MV-4-11 (cell line): ENCODE measurements at places on chromosomes 1 and 21.

- DNase-seq: no peak
Observed at GRCh38 chr21:30613836-30614235, at the start of gene KRTAP6-1. Gene KRTAP6-1, minus strand, starts transcription at chr21:30613930. Its CDS starts 26 bp downstream, at chr21:30613904.

DNA sequence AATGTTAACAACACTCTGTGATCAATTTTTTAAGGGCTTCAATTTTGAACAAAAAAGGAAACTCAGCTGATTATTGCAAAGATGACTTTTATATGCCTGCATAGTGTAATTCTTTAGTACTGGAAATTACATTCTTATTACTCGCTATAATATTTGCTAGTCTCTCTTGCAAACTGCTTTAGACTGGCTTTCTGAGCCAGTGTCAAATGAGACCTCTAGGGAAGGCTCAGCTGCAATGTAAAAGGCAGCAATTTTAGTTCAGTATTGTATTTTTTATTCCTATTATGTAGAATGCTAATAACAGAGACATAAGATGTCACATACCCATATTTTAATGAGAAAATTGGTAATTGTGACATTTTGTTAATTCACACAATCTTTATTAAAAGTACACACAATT is 338.1 kb upstream of the LYPLAL1 start:
- no peak for DNase-seq

- no peak for DNase-seq
Observed at GRCh38 chr1:75092141-75092540, 42.0 kb upstream of the LHX8 start.

DNA sequence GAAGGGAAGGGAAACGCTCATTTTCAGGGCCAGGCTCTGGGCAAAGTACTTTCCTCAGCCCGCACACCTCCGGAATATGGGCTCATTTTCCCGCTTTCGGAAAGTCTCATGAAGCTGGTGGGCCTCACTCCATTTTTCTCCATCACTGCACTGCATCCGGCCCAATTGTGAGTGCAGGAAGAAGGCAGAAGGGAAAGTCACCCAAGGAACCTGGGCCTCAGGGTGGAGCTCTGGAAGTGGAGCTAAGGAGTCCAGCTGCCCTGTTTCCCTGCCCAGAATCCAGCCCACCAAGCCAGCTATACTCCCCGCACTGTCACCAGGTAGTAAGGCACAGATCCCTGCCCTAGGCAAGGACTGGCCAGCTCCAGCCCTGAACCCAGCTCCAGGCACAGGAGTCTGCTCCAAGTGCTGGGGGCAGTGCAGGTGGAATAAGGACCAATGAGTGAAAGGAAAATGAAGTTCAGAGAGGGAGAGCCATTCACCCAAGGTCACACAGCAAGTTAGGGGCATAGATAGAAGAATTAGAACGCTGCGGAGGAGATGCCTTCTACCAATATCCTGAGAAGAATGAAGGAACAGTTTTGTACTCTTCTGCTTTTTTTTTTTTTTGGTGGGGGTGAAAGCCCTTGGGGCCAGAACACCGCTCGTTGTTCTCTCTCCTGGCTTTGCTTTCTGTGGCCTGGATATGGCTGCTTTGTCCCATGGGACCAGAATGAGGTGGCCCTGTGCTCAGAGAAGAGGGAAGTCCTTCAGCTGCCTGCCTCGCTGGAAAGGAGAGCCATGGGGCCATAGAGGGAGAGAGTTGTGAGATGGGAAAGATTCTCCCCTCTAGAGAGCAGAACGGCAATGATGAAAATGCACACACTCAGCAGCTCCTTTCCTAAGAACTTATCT is 10.0 kb downstream of the LRP8 start:
- no peak for DNase-seq

GRCh38 chr1:100506217-100506616 is 31.7 kb upstream of the GPR88 start:
- no peak for DNase-seq

DNA sequence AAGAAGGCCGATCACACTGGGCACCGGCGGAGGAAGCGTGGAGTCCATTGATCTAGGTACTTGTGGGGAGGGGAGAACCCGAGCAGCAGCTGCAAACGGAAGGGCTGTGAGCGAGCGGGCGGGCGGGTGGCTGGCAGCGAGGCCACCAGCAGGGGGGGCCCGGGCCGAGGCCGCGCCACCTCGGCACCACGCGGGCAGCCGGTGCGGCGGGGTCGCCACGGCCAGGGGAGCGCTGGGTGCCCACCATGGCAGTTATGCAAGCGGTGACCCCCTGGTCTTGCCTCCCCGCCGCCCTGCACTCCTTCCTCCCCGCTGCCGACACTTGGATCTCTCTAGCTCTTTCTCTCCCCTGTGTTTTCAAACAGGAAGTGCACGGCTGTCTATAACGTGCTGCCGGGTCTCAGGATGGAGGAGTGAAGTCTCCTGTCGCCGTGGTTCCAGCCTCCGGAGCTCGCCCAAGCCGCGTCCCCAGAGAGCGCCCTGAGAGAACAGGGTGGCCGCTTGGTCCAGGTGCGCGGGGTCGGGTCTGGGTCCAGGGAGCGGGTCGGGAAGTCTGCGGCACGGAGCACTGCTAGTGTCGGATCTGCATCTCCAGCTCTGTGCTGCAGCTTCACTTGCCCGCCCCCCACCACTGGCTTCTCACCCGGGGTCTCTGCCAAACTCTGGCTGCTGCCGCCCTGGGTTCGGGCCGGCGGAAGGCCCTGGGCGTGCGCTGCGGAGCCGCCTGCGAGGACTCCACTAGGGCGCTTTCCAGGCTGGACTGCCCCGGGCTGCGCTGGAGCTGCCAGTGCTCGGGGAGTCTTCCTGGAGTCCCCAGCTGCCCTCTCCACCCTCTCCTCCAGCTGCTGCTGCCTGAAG is 22.7 kb downstream of the LRRC8D start:
- peak; percentile 54 for DNase-seq

DNA sequence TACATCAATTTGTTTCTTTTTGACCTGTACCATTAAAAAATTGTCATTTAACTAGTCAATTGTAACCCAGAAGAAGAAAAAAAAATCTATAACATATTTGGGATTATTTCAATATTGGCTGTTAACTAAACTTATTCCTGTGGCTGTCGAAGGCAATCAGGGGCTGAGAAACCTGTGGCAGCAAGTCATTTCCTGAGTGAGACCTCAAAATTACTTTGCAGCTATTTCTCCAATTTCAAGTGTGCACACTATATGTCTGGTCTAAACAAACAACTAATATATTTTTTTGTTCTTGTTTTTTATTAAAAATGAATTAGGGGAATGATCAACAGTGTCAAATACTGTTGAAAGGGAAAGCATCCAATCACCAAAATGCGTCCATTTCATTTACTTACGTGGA is 1357.6 kb upstream of the B3GALT2 start:
- DNase-seq: no peak

DNA sequence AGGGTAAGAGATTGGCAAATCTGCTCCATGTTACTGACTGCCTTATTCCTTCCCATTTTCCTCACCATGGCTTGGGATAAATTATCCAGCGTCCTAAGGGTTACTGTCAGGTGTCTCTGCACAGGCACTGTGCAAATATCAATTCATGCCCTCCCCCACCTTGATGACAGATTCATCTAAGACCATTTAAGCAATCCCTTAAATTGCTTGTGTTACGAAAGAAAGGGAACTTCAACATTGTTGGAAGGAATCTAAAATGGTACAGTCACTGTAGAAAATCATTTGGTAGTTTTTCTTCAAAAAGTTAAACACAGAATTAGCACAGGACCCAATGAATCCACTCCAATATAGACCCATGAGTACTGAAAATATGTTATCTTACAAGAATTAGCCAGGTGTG is 17.6 kb upstream of the MTARC2 start:
- peak; percentile 3 for DNase-seq

DNA sequence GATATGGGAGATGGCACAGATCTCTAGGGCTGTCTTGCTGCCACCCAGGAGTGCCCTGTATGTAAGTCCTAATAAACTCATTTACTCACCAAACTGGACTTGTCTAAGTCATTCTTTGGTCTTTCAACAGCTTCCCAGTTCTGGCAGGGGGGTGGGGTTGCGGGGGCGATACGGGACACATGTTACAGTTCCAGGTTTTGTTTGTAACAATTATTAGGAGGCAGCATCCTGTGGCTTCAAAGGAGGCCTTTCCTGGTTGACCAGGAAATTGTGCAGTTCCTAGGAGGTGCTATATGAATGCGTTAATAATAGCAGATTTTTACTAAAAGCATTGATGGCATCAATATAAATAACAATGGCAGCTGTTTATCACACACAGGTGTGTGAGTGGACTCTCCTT is 42.7 kb upstream of the TRIM45 start:
- DNase-seq: no peak

GRCh38 chr1:212968368-212968863 is 18.1 kb downstream of the VASH2 start:
- no peak for DNase-seq

DNA sequence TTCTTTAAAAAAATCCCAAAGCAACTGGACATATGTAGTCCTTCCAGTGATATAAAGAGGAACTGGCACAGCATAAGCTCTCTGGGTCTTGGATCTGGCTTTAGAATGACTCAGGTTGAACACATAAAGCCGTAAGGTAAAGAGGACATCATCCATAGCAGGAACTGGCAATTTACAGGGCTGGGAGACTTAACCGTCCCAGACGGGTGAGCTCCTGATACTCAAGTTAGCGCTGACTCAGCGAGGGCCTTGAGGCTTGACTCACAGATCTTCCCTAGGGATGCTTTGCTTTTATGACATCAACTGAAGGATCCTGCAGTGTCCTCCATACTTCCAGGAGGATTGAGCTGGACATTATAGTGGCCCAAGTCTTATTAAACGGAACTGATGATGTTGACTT is 154.1 kb downstream of the CLIC6 start:
- peak; percentile 48 for DNase-seq

DNA sequence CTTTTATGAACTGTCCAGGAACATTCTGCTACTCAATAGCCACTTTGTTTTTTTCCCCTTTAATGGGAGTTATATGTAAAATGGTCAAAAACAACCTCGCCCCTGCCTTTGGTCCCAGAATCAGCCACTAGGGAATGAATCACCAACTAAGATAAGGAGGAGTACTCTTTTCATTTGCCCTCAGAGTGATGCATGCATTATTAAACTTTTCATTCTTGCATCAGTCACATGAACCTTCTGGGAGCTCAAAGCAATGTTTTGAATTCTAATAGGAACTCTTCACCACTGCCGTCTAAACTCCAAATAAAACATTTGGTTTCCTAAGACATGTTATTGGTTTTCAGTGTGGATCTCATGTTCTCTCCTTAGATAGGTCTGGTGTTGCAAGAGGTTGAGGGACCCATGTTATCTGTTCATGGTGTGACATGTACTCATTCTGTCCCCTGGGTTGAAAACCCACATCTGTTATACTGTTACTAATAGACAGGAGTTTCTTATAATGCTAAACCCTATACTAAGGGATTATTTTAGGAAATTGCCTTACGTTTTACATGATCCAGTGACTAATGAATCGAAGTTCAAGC is 17.8 kb upstream of the HSD17B7 start:
- no peak for DNase-seq

DNA sequence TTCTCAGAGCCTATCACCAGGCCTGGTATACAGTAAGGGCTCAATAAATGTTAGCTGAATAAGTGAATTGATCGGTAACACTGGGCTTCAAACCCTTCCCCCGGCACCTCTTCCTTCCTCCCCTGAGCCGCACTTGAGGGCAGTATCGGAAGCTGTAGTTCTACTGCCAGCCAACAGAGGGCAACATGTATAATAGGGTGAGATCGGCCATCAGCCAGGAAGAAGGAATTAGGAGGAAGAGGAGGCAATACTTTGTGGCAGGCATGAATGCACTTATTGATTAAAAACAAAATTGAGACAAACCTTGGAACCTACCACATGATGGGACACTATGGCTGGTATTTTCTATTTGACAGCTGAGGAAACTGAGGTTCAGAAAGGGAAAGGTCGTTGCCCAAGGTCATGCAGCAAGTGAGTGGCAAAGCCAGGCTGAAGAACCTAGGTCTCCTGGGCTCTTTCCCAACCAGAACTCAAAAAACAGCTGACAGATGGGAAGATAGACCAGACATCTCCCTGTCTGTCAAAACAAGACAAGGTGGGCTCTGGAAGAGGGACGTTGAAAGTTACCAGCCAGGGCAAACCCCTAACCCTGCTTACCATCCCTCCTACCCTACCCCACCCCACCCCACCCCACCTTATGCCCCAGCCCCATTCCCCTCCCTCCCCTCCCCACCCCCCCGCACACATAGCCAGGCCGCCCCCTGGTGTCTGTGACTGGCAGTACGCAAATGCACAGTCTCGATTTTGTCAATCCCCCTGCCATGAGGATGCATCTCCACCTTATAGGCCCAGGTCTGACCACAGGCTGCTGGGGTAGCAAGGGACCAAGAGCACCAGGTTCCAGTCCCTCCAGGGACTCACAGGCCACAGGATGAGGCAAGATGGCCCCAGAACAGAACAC is 107.3 kb upstream of the RUNX3 start:
- peak; percentile 64 for DNase-seq

GRCh38 chr1:58830291-58830690 is 46.4 kb upstream of the JUN start:
- DNase-seq: no peak

- DNase-seq: peak; percentile 32
Observed at GRCh38 chr1:44808063-44808937, at the start of gene BTBD19. Gene BTBD19, plus strand, starts transcription at chr1:44808523. Its CDS starts 298 bp downstream, at chr1:44808821.

GRCh38 chr1:34884536-34884935 is 25.0 kb upstream of the SMIM12 start:
- DNase-seq: no peak

GRCh38 chr1:153958961-153959260 is 499 bp upstream of the CRTC2 start:
- DNase-seq: no peak

DNA sequence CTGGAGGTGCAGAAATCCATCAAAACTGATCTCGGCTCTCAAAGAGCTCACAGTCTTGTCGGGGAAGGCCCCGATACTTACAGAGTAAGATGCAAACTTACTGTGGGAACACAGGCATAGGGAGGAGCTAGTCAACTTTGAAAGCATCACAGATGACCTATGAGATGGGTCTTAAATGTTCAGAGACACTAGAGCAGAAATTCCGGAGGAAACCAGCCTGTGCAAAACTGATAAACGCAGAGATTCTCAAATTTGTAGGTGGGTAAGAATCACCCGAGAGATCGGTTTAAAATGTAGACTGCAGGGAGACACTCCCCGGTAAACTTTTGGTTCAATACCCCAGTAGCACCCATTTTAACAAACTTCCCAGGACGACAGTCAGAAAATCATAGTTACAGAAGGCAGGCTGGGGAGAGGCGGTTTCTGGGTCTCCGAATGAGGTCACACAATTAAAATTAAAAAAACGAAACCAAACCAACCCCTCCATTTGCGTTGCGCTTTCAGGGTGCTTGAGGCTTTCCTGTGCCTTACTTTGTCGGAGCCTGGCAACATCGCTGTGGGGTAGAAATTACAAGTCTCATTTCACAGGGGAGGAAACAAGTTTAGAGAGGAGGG is 755 bp upstream of the THRAP3 start:
- DNase-seq: peak; percentile 60

- DNase-seq: no peak
Observed at GRCh38 chr1:57350610-57351009, 73.2 kb downstream of the DAB1 start.

- no peak for DNase-seq
Observed at GRCh38 chr1:3904006-3904842, 4.2 kb upstream of the C1orf174 start.
